ENCODE measurements at places on chromosomes 13 and 19. TPM values are rescaled to one million over a fixed set of nuclear protein-coding genes. Genes with fewer than 3 reads are reported as not detected.

Gene ZNF471
- total RNA-seq: 2.9 TPM

Gene SLC1A6
- 0.26 TPM for total RNA-seq

DNA sequence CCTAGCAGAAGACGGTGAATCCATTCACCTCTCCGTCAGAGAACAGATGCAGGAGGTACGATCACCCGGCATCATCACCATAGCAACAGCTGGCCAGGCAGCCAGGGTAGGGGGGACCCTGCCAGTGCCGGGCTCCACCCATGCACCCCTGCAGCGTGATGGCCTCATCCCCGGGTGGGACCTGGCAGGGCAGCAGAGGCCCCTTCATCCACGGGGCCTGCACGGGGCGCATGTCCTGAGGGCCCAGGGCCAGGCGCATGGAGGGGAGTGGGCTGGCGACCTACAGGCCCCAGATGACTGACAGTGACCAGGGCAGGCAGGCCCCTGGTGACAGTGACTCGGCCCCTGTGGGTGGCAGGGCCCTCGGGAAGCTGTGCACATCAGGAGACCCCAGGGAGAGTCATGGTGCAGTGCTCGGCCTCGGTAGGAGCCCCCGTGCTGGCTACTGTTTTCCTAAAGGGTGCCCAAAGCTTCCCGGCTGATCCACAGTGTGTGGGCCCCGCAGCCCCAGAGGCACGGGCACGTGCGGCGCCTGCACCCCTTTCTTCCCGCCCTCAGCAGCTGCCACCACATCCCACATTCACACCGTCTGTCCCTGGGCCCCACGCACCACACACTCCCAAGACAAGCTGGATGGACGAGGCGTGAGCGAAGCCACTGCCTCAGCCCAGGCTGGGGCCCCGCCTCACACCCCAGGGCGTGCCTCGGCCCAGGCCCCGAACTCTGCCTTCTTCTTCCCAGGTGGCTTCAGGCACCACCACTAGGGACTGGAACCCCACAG lies 4.8 kb downstream of the RNF126 start:
- DNase-seq: no peak

DNA sequence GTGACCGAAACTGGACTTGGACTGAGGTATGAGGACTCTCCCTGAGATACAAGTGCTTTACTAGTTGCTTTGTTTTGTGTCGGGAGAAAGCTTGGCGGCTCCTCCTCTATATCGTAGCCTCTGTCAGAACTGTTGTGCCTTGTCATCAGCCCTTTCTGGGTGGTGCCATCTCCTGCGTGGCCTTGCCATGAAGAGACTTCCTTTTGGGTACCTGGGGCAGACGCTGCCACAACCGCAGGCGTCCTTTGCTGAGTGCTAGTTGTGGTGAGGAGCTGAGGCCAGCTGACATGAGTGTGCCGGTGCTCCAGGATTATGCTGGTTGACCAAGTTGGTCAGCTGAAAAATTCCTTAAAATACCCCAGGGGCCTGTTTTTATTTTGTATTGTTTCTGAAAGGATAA lies 124.5 kb downstream of the AKAP11 start:
- DNase-seq: no peak

GRCh38 chr13:59415498-59415897 lies 748.2 kb downstream of the DIAPH3 start:
- DNase-seq: no peak

GRCh38 chr13:111410232-111411021 lies 90.0 kb downstream of the TEX29 start:
- DNase-seq: no peak
